ENCODE measurements at places on chromosomes 5 and 9.

DNA sequence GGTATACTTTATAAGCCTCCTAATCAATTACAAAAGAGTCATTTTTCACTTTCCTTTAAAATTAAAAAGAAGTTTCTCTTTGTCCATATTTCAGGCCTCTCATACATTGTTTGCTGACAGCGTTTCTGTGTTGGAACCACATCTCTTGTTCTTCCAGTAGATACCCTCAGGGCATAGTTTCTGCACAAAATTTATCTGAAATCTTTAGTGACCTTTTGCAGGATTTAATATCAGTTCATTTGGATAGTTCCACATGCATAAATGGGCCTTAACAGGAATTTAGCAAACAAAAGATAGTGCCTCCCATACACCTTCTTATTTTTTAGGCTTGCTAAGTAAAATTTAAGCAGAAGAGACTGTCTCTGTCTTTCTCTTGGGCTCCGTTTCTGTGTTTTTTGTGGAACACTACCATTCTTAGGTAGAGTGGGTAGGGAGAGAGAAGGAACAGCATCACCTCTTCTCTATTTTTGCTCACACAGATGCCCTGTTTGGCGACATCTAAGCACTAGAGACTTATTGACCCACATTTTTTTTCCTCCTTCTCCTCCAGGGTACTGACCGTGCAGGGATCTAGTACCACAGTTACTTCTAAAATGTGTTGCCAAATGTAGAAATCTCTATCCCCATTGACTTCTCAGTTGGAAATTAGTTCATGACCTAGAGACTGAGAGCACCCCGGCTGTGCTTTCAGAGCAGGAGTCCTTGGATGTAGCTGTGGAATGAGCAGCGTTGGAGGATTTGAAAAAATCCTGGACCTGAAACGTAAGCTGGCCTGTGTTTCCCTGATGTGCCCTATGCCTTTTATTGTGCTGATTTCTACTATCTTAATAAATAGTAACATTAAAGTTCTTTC, 22.1 kb downstream of the ARHGAP26 start:
- DNase-seq, result no peak

- DNase-seq, result peak; percentile 1
Measured at GRCh38 chr5:89036704-89037489, 153.9 kb upstream of the MEF2C start.

DNA sequence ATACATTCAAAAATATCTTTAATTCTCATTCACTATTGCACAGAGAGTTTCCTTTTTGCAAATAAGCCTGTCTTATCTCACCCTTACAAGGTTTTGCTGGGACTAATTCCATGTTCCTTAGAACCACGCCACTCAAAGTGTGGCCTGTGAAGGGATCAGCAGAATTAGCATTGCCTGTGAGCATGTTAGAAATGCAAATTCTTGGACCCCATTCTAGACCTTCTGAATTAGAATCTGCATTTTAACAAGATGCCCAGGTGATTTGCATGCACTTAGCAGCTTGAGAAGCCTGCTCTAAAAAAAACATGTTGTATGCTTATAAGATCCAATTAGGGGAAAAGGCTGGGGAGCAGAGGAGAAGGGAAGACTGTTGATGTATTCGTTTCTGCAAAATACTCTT, 460.0 kb downstream of the NTRK2 start:
- no peak for DNase-seq

- DNase-seq, result no peak
Measured at GRCh38 chr5:173634465-173634983, 18.1 kb upstream of the BOD1 start.

- DNase-seq, result peak; percentile 72
Measured at GRCh38 chr9:129202613-129203555, 24.8 kb upstream of the IER5L start.

- DNase-seq, result no peak
Measured at GRCh38 chr5:32831624-32832023, 120.5 kb downstream of the NPR3 start.

DNA sequence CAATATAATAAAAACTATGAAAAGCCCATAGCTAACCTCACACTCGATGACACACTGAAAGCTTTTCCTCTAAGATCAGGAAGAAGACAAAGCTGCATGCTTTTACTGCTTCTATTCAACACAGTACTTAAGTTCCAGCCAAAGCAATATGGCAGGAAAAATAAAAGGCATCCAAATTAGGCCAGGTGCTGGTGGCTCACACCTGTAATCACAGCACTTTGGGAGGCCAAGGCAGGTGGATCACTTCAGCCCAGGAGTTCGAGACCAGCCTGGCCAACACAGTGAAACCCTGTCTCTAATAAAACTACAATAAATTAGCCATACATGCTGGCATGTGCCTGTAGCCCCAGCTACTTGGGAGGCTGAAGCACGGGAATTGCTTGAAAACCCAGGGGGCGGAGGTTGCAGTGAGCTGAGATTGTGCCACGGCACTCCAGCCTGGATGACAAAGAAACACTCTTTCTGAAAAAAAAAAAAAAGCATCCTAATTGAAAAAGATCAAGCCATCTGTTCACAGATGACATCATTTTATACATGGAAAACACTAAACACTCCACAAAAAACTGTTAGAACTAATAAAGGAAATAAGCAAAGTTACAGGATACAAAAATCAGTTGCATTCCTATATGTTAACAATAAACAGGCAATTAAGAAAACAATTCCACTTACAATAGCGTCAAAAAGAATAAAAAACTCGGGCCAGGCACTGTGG, 17.9 kb downstream of the ZFR start:
- no peak for DNase-seq

DNA sequence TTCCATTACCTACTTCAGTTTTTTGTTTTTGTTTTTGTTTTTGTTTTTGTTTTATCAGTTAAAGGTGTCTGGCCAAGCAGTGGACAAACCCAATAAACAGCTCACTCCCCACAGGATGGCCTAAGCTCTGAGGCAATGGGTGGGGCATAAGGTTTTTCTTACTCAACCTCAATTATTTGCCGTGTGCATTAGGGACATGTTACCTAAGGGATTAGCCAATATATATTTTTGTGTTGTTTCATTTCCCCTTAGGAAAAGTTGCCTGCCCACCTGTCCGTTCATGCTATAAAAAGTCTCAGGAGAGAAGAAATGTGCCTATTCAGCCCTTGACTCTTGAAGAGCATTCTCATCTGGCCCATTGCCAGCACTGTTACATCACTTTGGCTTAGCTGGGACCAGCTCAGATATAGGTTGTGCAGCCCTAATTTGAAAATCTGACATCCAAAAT, 7.3 kb downstream of the SH3RF2 start:
- DNase-seq, result peak; percentile 64

GRCh38 chr9:131483319-131484050, 19.2 kb upstream of the POMT1 start:
- DNase-seq, result no peak

DNA sequence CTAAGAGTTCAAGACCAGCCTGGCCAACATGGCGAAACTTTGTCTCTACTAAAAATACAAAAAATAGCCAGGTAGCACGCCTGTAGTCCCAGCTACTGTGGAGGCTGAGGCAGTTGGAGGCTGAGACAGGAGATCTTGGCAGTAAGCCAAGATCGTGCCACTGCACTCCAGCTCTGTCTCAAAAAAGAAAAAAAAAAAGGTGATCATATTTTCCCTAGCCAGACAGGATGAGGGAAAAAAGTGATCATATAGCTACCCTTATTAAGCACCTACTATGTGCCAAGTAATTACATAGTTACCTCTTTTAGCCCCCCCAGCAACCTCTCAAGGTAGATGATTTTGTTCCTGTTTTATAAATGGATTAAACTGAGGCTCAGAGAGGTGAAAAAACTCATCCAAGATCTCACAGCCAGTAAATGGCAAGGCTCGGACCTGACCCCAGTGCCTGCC, 18.1 kb upstream of the RPL26L1 start:
- peak; percentile 18 for DNase-seq

DNA sequence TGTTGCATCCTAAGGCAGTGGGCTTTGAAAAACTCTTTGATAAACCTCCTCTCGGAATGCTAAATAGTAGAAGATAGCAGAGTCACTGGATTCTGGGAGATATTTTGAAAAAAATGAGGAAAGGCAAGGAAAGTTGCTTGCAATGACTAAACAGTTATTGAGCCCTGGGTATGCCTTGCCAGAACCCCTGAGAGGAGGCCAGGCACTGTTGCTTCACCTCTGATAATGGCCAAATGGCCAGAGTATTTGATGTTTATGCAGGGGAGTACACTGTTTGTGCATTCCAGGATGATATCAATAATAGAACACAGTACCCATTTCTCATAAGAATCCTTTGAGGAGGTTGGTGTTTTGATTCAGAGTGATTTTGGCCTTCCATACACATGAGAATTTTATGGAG, 935.1 kb upstream of the WWC1 start:
- DNase-seq, result no peak

DNA sequence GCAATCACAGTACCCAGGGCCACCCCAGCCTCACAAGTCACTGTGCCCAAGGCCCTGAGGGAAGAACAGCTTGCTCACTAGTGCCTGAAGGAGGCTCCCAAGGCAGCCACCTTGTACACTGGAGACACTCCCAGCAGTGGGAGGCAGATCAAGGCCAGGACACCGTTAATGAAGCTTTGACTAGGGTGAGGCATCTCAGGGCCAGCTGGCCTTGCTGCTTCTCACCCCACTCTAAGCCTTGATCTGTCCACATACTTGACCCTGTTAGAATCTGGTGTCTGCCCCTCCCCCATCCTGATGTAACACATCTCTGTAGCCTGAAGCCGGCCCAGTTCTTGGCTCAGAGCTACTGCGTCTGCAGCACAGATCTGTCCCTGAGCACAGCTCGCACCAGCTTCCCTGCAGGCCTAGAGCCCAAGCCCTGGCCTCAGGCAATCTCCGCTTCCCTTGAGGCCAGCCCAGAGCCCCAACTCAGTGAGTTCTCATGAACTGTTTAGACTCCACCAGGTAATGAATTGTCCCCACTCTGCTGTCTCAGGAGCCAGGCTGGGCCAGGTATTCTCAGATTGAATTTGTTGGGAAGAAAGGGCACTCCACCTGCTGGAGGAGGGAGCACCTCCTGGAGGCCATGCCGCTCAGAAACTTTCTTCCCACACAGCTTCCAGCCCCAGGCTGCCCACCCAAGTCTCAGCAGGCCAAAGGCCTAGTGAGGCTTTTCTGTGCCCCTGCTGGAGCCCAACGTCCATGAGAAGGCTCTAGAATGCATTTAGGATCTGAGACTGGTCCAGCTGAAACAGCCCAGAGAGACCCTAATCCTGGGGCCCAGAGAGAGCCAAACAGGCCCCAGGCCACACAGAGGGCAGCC, 13.4 kb upstream of the JADE2 start:
- DNase-seq, result peak; percentile 81

DNA sequence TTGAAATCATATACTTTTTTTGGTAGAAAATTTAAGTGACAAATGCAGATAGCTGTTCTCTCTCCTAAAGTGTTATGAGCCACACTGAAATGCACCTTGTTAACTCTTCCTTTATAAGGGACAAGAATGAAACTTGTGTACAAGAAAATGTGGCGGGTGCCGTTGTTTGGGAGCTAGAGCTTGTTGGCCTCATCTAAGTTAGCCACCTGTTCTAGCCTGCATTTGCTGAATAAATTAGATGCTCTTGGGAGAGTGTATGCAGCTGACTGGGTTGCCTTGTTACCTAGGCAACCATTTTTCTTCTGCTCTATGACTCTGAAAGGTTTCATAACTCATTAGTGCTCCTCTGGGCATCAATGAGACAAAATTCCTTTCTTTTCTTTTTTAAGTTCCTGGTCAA, 174.3 kb downstream of the TAF11L14 start:
- no peak for DNase-seq

GRCh38 chr5:172162323-172162986, 25.6 kb downstream of the STK10 start:
- peak; percentile 53 for DNase-seq

DNA sequence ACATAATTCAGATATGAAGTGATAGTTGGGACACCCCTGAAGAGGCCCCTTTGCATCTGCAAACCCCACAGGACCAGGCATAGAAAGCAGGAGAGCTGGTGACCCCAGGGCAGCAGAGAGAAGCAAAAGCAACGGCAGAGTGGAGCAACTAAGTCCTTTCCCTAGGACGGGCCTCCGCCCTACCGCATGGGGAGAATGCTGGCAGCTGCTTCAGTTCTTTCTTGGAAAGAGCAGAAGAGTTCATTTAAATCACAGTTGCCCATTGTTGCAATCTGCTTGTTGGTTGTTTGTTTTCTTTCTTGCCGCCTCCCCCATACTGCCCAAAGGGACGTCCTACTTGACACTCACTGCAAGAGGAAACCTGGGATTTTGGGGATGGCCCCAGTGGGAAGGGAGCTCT, 126.2 kb downstream of the ADAMTS16 start:
- peak; percentile 8 for DNase-seq

Data from fibroblast of the aortic adventitia (primary cell).